Hair follicular keratinocyte (primary cell): ENCODE measurements at places on chromosomes 4 and X. TPM values are rescaled to one million over a fixed set of nuclear protein-coding genes. Genes with fewer than 3 reads are reported as not detected.

Gene UGT2B15
- not detected in 2 replicates for total RNA-seq

Gene BCOR
- total RNA-seq = 10.0 and 12.1 TPM in 2 replicates

Gene INTS12
- 18.5 and 21.9 TPM in 2 replicates for total RNA-seq

Gene IBSP
- total RNA-seq = not detected in 2 replicates

Gene FGF13
- total RNA-seq = not detected in 2 replicates

Gene ADGRA3
- total RNA-seq = 32.8 and 33.1 TPM in 2 replicates

Gene ZNF157
- 0.19 TPM in 1 of 2 replicates, not detected in the other for total RNA-seq

Gene SSX2B
- total RNA-seq = not detected in 2 replicates
